Fibroblast of gingiva (primary cell): ENCODE measurements at places on chromosomes 5 and 9.

DNA sequence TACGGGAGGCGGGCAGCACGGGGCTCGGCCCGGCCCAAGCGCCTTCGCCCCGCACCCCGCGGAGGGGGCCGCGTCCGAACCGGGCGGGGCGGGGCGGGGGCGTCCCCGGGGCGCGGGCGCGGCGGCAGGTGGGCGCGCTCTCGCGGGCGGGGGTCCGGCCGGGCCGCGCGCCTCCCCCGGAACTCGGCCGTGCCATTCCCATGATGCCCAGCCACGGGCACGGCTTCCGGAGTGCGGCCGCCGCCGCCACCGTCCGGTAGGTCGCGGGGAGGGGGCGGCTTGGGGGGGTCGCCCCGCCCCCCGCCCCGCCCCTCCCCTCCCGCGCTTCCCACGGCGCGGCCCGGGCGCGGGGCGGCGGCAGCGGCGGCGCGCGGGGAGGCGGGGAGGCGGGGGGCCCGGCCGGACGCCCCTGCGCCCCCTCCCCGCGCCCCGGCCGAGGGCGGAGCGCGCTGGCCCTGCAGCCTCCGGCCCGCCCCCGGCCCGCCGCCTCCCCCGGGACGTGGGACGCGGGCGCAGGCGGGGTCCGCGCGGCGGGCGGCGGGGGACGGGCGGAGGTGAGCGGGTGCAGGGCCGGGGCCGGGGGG, at the start of gene PPP1R26:
Gene PPP1R26 (plus strand): TSS at position 314 of the 584 bp plus-strand sequence. CDS start 4,729 bp downstream, outside the sequence.
- DNase-seq: no peak

DNA sequence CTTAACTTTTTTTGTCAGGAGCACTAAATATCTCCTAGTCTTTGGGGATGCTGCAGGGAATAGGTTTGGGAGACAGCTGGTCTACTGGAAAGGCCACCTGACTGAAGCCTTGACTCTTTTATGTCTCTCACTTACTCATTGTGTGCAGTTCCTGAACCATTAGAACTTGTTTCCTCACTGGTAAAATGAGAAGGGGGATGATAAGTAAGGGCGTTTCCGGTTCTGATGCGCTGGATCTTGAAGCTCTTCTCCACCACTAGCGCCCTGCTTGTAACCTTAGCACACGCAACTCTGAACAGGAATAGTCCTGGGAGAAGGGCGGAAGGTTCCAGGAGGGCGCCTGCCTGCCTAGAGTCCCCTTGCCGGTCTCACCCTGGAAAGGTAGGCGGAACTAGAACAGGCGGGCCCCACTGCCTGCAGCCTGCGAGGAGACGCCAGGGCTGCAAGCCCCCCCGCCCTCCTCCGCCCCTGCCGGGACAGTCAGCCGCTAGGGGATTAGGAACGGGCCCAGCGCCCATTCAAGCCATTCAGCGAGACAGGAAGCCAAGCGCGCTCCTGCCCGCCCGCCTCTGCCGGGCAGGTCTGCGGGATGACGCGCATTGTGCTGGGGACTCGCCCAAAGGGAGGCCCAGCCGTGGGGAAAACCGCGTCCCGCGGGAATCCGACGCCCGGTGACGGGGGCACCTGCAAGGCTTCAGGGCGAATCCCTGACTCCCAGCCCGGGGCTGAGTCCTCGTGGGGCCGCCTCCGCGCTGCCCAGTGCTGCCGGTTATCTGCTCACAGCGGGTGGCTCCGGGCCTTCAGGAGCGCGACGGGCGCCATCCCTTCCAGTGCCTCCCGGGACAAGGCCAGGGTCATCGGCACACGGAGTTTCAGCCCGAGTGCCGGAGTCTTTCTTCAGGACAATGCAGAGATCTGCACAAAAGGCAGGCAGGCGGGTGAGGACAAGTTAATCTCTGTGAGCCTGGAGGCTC, 44.0 kb upstream of the XPA start:
- peak; percentile 9 for DNase-seq

GRCh38 chr9:129250786-129251185, 72.7 kb upstream of the IER5L start:
- DNase-seq: no peak

- no peak for DNase-seq
Observed at GRCh38 chr9:131517761-131518190, 13.3 kb downstream of the UCK1 start.

DNA sequence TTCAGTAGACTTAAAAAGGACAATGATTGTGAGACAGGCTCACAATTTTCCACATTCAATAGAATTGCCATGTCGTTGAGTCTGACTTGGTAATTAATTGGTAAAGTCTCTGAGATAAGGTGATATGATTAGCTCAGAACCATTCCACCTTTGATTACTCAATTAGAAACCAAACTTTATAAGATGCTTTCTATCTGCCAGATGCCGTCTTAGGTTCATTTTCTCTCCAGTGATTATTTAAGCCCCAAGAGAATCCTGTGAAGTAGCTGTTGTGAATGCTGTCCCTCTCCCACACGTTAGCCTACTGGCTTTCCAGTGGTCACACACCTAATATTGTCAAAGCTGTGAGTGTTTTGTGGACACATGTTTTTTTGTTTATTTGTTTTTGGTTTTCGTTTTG, 528.9 kb upstream of the ZNF462 start:
- DNase-seq: no peak

- no peak for DNase-seq
Observed at GRCh38 chr5:4540375-4541173, 599.6 kb upstream of the ADAMTS16 start.

- DNase-seq: no peak
Observed at GRCh38 chr5:161284445-161284844, 262.1 kb downstream of the GABRB2 start.

- peak; percentile 44 for DNase-seq
Observed at GRCh38 chr5:168282120-168282519, 9.3 kb upstream of the WWC1 start.

- DNase-seq: no peak
Observed at GRCh38 chr9:134152488-134152887, 11.9 kb downstream of the RNU6ATAC start.

DNA sequence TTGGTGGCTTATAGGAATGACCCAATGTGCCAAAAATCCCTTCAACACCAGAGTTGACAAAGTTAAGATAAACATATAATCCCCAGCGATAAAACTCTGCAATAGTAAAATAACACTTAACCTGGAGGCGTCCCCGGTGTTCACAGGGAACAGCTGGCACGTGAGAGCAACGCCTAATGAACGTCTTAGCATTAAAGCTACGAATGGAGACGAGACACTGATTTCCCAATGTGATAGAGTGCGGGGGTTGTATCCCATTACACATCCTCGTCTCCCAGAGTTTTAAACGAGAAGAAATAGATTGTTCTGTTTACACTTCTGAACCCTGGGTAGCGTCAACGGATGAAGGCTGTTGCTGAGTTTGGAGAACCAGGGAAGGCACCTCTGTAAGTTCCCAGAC, 57.6 kb downstream of the PTCH1 start:
- no peak for DNase-seq

GRCh38 chr5:58407042-58407719, 52.7 kb downstream of the PLK2 start:
- peak; percentile 51 for DNase-seq

DNA sequence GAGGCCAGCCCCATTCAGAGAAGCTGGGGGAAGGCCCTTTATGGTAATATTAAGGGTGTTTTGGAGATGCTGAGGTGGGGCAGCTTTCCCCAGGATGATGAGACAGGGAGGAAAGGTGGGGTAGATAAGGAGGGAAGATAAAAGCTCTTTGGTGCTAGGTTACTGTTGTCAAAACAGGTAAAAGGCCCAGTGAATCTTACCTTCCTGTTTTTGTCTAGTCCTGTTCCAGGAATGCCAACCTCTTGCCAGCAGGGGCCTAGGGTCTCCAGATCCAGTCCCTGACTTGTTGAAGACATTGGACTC, 797 bp upstream of the CCL27 start:
- DNase-seq: no peak

GRCh38 chr5:169653091-169653490, 16.0 kb downstream of the DOCK2 start:
- no peak for DNase-seq

DNA sequence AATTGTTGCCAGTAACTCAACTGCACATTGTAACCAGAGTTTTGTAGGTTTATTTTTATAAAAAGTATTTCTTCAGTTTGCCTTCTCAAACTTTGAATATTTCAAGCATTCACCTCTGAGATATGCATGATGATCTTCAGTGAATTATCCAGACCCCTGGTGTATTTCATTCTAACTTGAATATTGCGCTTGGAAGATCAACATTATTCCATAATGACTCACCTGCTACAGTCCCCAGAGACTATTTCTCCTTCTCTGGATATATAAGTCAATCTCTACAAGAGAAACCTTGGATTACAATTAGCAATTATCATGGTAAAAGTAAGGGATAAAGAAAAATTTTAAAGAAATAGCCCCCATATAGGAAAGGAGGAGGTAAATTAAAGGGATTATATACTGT, 1041.0 kb downstream of the TLE1 start:
- peak; percentile 8 for DNase-seq

GRCh38 chr5:76804266-76804665, 14.6 kb upstream of the F2RL1 start:
- no peak for DNase-seq

DNA sequence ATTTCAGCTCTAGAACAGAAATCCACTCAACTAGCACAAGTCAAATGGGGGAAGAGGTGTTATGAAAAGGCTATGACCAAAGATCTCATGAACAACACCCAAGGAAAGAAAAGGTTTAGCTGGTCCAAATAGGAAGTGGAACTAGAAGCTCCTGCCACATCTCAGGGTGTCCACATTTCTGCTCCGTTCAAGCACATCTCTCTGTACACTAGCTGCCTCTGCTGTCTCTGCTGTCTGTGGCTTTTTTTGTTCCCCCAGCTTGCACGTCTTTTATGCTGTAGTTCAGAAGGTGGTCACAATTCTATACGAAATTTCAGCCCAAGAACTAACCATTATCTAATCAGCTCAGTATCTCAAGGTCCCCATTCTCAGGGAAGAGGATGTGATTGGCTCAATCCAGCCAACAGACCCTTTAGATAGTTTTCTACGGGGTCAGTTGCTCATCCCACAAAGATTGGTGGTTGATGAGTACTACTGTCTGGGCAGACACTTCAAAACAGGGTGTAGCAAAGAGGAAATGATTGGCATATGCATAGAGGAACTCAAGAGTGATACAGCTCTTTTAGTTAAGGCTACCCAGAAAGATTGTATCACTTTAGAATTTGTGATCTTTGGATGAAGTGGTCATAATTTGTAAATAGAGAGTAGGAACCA, 44.0 kb downstream of the FANCC start:
- no peak for DNase-seq

- no peak for DNase-seq
Observed at GRCh38 chr5:2697041-2697440, 54.4 kb downstream of the IRX2 start.

DNA sequence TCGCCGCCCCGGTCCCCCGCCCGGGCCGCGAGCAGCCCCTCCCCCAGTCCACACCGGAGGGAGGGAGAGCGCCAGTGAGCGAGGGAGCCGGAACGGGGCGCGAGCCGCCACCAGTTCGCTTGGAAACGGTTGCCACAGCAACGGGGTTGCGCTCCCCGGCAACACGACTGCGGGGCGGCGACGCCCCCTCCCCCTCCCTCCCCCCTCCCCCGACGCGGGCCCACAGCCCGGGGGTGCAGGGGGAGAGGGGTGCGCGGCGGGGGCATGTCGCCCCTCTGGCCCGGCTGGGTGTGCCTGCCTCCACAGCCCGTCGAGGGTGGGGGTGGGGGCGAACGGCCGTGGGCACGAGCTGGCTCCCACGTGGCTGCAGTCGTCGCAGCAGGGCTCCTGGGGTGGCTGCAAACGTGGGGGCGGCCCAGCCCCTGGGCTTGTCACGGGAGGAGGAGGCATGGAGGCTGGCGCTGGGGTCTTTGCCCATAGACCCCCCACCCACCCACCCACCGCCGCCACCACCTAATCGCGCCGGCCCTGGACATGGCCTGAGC, 524 bp downstream of the PRR7 start:
- DNase-seq: peak; percentile 52

GRCh38 chr9:104836235-104836634, 72.3 kb downstream of the NIPSNAP3B start:
- DNase-seq: no peak

DNA sequence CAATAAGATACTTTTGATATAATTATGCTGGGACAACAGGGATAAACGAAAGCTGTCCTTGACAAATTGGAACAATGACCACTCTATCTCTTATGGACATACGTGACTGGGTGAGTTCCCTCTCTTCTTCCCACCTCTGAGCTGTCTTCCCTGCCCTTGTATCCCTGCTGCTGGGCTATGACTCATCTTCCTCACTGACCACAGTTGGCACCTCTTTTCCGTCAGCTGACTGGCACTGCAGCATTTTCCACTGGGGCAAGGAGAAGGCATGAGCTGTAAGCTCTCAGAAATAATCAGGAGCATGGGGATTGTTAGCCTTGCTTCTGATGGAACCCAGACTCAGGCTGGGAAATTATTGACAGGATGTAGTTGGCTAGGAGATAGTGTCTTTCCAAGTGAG, 48.7 kb downstream of the PCSK1 start:
- peak; percentile 82 for DNase-seq

- no peak for DNase-seq
Observed at GRCh38 chr5:83802686-83803085, 82.0 kb upstream of the HAPLN1 start.

GRCh38 chr5:150734579-150735384, 24.0 kb downstream of the DCTN4 start:
- DNase-seq: no peak
